ENCODE measurements at places on chromosomes 7 and 10.
A peak's percentile ranks its signal among the peaks of the same experiment; 100 is the strongest.

- no peak for DNase-seq
Measured at GRCh38 chr7:49400891-49401550, 372.4 kb upstream of the VWC2 start.

GRCh38 chr10:126525326-126525725 is 137.0 kb upstream of the ADAM12 start:
- no peak for DNase-seq

- DNase-seq, result no peak
Measured at GRCh38 chr7:131802195-131802864, 245.9 kb upstream of the PODXL start.

- no peak for DNase-seq
Measured at GRCh38 chr7:835485-836401, 3.5 kb downstream of the SUN1 start.

DNA sequence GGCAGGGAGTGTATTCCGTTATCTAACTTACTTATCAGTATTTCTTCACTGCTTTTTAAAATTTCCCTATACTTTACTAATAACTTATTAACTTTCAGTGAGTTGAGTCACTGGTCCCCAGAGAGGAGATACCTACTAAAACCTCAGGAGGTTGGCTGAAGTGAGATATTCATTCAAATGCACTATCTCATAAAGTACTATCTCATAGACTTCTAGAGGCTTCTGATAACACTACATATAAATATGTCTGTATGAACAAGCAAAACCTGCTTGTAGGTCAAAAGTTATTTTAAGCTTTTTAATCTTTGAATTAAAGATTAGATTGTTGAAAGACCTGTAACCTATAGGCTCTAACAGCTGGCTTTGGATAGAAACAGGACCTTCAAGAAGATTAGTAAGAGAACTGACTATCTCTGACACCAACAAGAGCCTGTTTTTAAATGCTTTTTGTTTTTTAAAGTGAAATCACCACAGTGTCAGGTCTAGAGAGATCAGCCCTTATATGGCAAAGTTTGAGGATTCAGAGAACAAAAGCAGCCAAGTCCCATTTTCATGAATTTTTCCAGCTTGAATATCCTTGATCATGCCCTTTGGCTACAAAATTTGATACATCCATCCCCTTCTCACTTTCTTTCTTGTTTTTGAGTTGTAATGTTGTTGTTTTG is 242.2 kb downstream of the ARL4A start:
- peak; percentile 44 for DNase-seq

GRCh38 chr10:15712883-15713282 is 6.8 kb downstream of the ITGA8 start:
- no peak for DNase-seq

DNA sequence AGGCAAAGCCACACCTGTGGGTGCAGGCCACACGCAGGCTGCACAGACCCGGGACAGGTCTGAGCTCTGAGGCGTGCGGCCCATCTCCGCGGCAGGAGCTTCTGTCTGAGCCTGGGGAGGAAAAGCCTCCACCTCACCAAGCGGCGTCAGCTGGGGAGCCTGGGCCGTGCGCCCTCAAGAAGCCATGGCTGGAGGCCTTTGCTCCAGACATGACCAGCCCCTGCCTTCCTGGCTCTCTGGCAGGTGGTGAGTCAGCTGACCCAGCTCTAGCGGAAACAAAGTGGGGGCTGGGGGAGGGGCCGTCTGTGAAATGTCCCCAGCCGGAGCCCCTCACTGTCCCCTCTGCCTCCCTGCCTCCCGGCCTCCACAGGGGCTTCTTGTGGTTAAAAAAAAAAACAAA is 12.5 kb downstream of the GPER1 start:
- no peak for DNase-seq

- DNase-seq, result no peak
Measured at GRCh38 chr10:28300027-28300426, 2.8 kb downstream of the MPP7 start.

DNA sequence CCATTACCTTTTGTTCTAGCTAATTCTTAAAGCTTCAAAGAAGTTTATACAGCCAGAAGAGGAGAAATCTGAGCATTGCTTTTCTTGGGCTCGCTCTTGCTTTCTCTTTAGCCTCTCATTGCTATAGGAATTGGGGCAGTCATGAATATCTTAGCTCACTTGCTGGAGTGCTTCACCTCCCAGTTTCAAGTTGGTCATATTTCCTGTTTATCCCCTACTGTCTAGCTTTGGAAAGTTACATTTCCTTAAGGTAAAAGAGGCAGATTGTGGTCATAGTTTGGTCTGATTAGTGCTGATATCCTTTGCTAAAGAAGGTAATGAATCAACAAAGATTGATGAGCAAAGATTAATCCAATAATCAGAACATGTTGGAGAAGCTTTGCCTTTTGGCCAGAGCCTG is 77.7 kb upstream of the GLI3 start:
- DNase-seq, result no peak

- DNase-seq, result no peak
Measured at GRCh38 chr10:63586043-63586442, 64.8 kb downstream of the REEP3 start.

- DNase-seq, result no peak
Measured at GRCh38 chr10:106338486-106338885, 826.0 kb downstream of the SORCS1 start.

DNA sequence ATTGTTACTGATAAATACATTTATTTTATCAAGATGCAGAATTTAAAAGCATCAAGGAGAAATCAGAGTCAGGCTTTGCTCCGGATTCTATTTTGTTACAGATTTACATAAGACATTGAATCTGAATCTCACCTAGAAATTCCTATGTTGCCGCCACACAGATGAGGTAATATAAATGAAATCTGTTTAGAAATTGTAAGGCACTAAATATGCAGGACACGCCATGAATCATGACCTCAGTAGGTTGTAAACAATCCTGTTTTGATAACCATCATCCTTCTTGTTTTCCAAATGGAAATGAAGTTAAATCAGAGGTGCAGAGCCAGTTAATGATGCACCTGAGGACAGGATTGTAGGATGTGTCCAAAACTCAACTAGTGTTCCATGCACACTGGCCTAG is 778.0 kb downstream of the MAGI2 start:
- peak; percentile 28 for DNase-seq

- DNase-seq, result peak; percentile 91
Measured at GRCh38 chr7:6589829-6590644, at the start of gene INTS15. INTS15 (plus strand) TSS chr7:6590021; CDS start chr7:6590284, 263 bp downstream.

- no peak for DNase-seq
Measured at GRCh38 chr7:55326081-55326835, 38.9 kb upstream of the LANCL2 start.

DNA sequence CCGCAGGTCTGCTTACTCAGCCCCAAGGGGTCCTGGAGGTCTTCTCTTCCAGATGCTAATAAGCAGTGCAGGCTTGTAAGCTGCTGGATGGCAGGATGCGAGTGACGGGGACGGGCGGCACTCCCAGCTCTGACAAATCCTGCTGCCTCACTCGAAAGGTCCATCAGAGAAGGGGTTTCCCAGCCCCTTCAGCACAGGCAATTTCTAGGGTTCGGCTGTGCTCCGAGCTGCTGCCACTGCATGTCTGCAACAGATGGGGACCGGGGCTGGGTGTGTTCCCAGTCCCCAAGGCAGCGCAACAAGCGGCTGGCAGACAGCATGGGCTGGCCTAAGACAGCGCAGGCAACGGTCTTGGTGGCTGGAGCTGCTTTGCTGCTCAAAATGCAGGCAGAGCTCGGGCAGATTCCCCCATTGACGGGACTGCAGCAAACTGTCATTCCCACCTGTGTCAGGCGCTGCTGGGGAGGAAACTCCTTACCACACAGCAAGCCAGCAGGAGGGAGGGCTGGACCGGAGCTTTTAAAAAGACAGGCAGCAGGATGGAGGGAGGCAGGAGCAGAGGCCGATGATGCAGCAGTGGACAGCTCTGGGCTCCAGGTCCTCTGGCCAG is 62.4 kb downstream of the PRKAG2 start:
- DNase-seq, result no peak

GRCh38 chr7:44772867-44773266 is 23.6 kb upstream of the PPIA start:
- no peak for DNase-seq
